ENCODE measurements at places on chromosomes 12 and 14.
A peak's percentile ranks its signal among the peaks of the same experiment; 100 is the strongest.

DNA sequence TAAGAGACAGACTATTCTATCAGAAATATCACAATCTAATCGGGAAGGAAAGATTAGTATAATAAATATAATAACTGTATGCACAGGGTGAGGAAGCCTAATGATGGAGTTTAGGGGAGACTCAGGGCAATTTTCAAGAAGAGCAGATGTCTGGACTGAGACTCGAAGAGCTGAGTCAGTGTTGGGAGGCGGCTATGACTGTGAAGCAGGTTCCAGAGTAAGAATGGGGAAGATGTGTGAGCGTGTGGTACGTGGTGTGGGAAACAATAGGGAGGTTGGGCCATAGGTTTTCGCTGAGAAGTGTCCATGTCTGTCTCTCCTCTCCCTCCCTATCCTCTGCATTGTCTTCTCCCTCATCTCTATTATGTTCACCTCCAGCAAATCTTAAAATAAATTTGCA is 85.6 kb downstream of the LMO3 start:
- DNase-seq: no peak

- no peak for DNase-seq
Observed at GRCh38 chr12:32609966-32610365, 69.1 kb upstream of the DNM1L start.

DNA sequence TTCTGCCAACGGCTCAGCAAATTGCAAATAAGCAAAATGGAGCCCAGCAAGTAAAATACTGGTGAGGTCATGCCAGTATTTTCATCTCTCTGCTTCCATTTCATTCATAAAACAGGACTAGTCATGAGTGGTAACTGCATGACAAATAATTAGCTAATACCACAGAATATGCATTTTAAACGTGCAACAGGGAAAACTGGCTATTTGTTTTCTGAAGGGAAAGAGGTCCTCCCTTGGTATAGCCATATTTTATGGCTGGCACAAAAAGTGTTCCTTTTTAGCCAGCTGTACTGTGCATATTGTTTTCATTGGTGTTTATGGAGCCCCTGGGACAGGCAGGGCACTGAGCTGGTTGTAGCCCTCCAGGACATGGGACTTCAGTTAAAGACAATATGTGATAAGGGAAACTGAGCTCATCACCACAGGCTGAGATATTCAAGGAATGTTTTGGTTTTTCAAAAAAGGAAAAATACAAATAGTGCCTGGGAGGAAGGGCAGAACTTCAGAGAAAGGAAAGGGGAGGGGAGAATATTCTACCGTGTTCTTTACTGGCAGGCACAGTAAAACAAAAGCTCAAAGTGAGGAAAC is 26.1 kb upstream of the FOXN3 start:
- DNase-seq: no peak

DNA sequence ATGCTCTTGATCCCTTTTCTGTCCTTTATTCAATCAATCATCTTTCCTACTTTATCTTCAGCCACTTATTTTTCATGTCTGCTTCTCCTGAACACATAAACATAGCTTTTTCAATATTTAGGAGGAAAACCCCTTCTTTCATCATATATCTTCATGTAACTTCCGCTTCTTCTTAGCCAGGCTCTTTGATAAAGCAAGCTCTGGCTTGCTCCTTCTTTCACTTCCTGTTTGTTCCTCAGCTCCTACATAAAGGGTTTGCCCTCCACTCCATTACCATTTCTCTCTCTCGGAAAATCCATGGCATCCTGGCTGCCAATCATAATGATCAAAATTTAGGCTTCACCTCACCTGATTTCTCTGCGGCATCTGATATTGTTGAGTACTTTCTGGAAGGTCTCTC is 33.7 kb upstream of the HELB start:
- DNase-seq: peak; percentile 35

DNA sequence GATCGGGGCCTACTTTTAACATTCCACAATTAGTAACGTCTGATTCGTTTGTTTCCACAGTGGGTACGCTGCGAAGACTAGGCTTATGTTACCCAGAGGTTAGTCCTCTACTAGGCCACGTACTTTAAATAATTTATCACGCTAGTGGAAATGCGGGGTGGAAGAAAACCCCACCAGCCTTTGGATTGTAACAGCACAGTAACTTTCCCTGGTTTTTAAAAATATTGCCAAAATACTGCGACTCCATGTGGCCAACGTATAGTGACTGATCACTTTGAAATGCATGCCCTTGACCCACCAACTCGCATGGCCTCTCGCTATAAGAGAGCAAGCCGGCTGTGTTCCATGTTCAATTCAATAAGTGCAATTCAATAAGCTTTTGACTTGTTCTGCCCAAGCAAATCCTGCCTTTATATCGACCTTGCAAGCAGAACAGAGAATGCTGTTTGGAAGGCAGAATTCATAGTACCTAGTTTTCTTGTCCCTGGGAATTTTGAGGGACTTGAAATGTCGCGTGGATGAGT is 882 bp upstream of the GTF2A1 start:
- DNase-seq: no peak

- DNase-seq: no peak
Observed at GRCh38 chr12:114697243-114697716, 13.3 kb upstream of the TBX3 start.

GRCh38 chr12:8553088-8553627 is 12.5 kb upstream of the CLEC4E start:
- DNase-seq: no peak

DNA sequence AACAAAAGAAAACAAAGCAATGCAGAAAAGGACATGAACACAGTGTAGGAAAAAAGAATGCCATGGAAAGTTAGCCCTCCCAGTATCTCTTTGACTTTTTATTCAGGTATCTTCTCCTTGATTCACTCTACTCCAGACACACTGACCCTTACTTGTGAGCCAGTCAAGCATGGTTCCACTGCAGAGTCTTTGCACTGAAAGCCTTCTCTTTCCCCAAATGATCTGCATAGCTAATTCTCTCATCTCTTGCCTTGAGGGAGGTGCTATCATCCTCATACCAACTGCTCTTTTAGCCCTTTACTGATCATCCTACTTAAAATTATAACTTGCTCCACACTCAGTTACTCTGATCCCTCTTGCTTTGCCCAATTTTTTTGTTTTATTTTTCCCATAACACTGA is 101.2 kb upstream of the SLC16A7 start:
- no peak for DNase-seq

GRCh38 chr12:126668538-126668937 is 1598.4 kb upstream of the TMEM132C start:
- DNase-seq: no peak
